ENCODE measurements at places on chromosomes 1 and 21. TPM values are rescaled to one million over a fixed set of nuclear protein-coding genes. Genes with fewer than 3 reads are reported as not detected.

- no peak for DNase-seq
Measured at GRCh38 chr1:109927911-109928321, 17.3 kb downstream of the CSF1 start.

GRCh38 chr1:210691039-210691610, 362.4 kb downstream of the HHAT start:
- no peak for DNase-seq

DNA sequence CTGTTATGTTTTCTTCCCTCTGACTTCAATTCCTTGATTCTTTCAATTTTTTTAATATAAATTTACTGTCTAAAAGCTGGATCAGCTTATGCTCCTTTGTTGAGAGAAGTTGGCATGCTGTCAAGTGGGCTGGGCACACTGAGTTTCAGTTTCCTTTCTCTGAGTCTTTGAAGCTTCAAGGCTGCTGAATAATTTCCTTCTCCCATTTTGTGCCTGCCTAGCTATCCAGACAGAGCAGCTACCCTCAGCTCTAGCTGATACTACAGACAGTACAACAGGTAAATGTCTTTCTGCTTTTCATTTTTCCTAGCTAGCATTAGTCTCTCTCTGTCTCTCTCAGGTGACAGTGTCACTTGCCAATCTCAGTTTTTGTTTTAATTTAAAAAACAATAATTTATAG, at the start of gene IFI44:
Gene IFI44, plus strand, starts transcription at position 204 of the 400 bp plus-strand sequence. CDS start 365 bp downstream, outside the sequence.
- DNase-seq = peak; percentile 73

GRCh38 chr1:15501208-15502032, 22.6 kb downstream of the CASP9 start:
- DNase-seq = no peak

DNA sequence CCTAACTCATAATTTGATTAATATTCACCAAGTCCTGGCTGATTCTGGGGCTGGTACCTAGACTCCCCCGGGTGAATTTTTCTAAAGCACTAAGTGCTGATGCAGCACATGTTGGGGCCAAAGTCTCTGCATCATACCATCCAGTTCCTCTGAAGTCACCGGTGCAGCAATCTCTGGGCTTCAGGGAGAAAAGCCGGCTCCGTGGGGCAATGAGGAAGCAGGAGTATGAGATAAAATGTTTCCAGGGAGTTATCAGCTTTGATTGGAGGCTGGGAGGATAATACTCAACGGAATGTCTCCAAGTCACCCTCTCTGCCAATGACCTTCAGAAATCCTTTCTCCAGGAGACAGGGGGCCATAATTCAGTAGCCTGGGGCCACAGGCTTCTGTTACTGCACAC, 1.2 kb downstream of the FCAMR start:
- DNase-seq = no peak

- no peak for DNase-seq
Measured at GRCh38 chr1:119816407-119816806, 5.1 kb upstream of the REG4 start.

HENMT1 gene
- 14.1 TPM for polyA plus RNA-seq

CNR2 gene
- polyA plus RNA-seq = 0.08 TPM

EPHB2 gene
- polyA plus RNA-seq = 11.5 TPM

ALX3 gene
- not detected for polyA plus RNA-seq

TIMM17A gene
- 73.1 TPM for polyA plus RNA-seq

Measured in left kidney (tissue), 8 donors.